ENCODE measurements at places on chromosomes 4 and X. TPM values are rescaled to one million over a fixed set of nuclear protein-coding genes. Genes with fewer than 3 reads are reported as not detected.

Gene CLGN
- 0.21 TPM for total RNA-seq

Gene NWD2
- not detected for total RNA-seq

Gene SOX3
- not detected for total RNA-seq

DNA sequence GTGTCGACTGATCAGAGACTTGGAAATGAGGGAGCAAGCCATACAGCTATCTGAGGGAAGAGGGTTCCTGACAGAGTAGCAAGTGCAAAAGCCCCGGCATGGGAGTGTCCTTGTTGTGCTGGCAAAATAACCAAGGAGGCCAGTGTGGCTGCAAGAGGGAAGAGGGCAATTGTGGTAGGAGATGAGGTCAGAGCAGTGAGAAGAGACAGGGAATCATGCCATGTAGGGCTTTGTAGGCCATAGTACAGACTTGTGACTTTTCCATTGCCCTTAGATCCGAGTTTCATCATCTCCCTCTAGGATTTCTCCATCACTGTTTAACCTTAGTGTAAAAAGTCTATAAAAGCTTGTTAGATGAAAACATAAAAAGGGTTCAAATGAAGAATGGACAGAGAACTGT, 76.2 kb downstream of the DOCK11 start:
- no peak for DNase-seq

DNA sequence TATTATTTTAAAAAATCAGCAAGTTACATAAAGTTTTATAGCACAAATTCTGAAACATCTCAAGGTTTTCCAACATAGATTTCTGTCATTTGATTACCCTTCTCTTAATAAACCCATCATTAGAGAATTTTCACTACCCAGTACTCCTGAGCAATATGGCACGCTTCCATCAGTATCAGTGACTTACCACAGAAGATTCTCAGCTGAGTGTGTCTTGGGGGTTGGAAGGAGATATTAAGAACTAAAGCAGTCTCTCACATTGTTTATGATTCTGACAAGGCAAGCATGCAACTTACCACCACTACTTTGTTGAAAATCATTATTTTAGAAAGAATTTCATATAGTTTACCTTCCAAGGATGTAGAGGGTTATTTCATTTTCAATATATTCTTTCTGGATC, 67.7 kb downstream of the INPP4B start:
- DNase-seq: no peak

DNA sequence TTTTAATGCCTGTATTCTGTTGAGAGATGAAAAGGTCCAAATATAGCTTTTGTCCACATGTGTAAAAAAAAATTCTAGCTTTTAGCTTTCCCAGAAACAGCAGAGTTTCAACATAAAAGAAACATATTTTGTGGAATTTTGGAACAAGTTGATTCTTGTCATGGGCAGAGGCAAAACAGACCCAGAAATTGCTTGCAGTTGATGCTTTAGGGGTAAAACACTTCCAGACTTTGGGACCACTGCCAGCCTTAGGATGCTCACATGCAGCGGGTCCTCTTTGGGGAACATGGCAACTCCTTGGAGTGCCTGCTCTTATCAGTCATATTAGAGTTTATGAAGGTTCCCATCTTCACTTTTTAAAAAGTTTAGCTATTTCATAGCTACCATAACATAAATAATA, 30.4 kb downstream of the DCLK2 start:
- no peak for DNase-seq

DNA sequence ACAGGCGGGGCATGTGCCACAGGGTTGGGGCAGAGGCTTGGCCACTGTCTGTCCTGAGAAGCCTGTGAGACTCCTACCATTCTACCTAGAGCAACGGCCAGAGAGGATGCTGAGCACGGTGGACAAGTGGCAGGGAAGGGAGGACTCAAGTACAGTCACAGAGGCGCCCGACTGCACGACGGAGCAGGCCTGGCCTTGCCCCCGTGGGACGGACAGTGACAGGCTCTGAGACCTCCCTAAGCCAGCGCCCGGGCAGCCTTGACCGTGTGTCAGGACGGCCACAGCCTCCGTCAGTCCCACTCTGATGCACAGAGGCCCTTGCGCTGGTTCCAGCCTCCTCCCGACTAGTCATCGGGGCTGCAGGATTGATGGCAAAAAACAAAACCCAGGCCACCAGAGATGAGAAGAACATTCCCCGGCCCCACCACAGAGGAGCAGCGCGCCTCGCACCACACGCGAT, 36.7 kb upstream of the MXD4 start:
- DNase-seq: no peak

- no peak for DNase-seq
Observed at GRCh38 chr4:7673121-7673520, 238.4 kb upstream of the PSAPL1 start.

DNA sequence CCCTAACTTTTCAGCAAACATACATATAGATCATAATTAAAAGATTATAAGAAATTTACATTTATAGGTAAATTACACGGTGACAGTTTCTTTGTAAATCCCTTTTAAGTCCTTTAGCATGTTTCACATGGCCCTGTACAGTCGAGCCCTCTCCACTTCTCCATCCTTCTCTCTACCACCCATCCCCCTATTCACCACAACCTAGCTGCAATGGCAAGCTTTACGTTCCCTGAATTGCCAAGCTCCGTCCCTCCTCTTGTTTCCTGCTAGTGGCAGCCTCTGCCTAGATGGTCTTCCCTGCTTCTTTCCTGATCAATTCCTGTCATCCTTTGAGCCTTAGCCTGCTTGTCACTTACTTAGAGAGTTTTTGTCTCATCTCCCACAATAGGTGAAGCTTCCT, 116.2 kb downstream of the TMA16 start:
- no peak for DNase-seq

- no peak for DNase-seq
Observed at GRCh38 chrX:66680451-66680850, 41.6 kb upstream of the EDA2R start.

GRCh38 chrX:32448945-32449344, 762.4 kb downstream of the DMD start:
- DNase-seq: no peak

- no peak for DNase-seq
Observed at GRCh38 chr4:35970366-35970960, 273.9 kb downstream of the ARAP2 start.

DNA sequence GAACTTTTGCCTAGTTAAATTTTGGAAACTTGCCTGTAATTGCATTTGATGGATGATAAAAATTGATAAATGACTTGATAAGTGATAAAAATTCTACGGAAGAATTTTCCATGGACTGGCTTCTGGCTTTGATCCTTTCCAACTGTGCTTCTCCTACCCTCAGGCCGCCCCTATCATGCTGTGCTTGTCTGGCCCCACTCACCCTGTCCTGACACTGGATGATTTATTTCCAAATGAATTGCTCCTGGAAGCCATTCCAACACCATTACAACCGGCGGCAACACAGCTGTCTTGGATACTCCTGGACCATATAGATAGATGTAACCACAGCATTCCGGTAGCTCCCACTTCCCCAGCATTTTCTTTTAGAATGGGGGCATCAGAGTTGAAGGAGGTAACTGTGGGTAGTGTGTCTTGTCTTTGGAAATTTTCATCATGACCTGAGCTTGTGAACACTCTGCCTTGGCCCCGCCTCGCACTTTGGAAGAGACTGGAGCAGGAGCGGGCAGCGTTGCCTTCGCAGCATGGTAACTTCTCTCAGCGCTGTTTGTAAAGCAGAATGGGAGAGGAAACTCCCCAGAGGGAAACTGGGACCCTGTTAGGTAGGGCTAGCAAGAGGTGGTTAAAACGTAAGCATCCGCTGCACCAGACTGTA, 77.4 kb downstream of the TBL1X start:
- no peak for DNase-seq

GRCh38 chr4:126065016-126065415, 750.3 kb downstream of the FAT4 start:
- DNase-seq: no peak
